ENCODE measurements at places on chromosomes 7 and 10.

DNA sequence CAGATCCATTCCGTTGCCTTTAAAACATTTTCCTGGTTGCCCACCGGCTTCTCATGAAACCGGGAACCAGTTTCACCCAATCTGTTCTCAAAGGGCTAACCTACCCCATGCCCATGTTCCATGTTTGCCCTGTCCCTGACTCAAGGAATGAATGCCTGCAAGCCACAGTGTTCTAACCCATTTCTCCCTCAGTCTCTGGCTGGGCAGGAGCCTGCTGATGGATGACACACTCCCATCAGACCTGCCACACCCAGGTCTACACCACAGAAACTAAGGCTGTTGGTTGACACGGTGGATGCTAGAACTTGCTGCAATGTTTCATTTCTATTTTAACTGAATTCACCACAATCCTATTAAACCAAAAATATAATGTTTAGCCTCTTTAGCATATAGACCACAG, 15.6 kb downstream of the CLRN3 start:
- no peak for DNase-seq

- DNase-seq = no peak
These were observed 50.2 kb upstream of the UBN2 start for GRCh38 chr7:139180700-139181311.

- no peak for DNase-seq
These were observed 16.7 kb upstream of the CLIP2 start for GRCh38 chr7:74272305-74273038.

DNA sequence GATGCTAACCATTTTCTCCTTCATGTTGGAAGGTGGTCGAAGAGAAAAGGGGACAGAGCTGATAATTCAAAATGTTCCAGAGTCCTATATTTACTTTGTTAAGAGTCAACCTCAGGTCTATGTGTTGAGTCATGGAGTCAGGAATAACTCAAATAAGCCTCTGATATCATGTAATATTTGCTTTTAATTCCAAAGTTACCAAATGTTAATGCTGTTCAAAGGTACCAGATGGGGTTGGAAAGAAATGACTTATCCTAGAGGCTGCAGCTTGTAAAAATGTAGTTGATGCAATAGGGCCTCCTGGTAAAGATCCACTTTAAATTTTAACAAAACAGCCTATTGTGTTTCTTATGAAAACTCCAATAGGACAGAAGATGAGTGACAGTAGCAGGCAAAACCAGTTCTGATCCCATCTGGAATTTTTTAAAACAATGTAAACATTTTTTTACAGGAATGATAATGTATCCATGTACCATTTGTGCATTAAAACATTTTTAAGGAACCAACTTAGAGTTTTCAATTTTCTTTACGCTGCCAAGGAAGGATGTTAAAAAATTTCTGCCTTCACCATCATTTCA, 218.2 kb downstream of the ANK3 start:
- no peak for DNase-seq

DNA sequence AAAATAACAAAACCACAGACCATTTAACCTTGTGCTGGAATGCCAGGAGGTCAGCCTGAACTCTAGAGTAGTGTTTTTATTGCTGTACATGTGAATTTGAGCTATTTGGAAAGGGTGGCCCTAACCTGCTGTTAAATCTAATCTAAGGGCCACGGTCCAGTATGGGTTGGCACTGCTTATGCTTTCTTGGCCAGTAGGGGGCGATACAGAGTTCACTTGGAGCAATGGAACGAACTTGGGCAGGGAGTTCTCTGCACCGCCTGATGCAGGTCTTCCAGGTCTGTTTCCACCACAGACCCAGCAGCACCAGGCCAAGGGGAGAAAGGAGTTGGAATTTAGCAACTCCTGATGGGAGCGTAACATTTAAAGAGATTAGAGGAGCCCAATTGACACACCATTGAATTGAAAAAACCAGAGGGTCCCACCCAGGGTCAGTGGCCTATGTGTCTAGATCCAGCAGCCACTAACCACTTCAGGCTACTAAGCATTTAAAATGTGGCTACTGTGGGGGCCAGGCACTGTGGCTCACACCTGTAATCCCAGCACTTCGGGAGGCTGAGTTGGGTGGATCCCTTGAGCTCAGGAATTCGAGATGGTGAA, 75.7 kb upstream of the EFCAB10 start:
- peak; percentile 28 for DNase-seq

- DNase-seq = no peak
These were observed 58.3 kb downstream of the CDHR3 start for GRCh38 chr7:106021151-106022067.

DNA sequence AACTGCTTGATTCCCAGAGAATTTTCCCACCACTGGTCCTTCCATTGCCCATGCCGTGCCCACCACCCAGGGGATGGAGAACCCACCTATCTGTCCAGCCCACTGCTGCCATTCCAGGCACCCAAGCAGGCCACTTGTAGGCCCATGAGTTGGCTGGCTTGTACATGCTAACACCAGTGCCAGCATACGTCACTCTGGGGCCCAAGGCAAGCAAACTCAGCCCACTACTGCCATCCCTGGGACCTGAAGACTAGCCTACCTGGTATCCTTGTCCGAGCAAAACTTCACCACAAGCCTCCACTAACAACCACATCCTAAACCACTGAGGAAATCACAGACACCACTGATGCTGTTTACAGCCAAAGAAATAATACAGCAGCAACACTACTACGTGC, 44.7 kb upstream of the CDK6 start:
- DNase-seq = no peak

- DNase-seq = no peak
These were observed 96.3 kb downstream of the DNAJB6 start for GRCh38 chr7:157432957-157433576.

DNA sequence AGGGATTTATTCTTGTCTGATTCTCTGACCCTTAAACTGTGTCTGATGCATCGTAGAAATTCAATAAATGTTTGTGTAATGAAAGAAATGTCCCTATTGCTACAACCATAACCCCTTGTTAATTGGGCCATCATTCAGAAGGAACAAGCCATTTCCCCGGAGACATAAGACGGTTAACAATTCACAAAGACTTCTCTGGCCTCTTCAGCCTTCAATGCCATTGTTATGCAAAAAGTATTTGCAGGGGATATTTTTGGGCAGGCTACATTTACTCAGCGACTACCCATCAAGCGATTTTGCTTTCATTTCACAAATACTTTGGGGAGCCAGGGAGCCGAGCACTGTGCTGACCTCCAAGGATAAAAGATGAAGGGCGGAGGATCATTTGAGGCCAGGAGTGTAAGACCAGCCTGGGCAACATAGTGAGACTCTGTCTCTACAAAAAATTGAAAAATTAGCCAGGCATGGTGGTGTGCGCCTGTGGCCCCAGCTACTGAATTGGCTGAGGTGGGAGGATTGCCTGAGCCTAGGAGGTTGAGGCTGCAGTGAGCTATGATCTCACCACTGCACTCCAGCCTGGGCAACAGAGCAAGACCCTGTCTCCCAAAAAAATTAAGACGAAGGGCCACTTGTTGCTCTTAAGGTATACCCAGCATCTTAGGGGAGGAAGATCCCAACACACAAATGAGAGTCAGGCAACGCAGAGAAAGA, 20.0 kb upstream of the SDK1 start:
- DNase-seq = no peak

GRCh38 chr7:137943132-137943551, 58.7 kb downstream of the CREB3L2 start:
- DNase-seq = no peak

DNA sequence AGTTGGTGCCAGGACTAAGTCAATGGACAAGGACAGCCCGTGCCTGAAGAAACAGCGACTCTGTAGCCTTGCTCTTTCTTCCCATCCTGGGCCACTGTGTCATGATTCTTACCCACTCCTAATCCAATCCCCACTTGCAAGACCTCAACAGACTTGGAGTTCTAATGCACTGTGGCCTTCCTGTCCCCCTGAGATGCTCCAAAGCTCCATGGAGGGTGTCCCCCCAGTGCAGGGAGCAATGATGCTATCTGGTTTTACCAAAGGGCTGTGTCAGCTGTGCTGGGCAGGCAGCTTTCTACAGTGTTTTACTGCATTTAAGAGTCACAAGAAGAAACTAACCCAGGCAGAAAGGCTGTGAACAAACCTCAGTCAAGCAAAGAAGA, 108.1 kb downstream of the PRKAG2 start:
- DNase-seq = no peak

DNA sequence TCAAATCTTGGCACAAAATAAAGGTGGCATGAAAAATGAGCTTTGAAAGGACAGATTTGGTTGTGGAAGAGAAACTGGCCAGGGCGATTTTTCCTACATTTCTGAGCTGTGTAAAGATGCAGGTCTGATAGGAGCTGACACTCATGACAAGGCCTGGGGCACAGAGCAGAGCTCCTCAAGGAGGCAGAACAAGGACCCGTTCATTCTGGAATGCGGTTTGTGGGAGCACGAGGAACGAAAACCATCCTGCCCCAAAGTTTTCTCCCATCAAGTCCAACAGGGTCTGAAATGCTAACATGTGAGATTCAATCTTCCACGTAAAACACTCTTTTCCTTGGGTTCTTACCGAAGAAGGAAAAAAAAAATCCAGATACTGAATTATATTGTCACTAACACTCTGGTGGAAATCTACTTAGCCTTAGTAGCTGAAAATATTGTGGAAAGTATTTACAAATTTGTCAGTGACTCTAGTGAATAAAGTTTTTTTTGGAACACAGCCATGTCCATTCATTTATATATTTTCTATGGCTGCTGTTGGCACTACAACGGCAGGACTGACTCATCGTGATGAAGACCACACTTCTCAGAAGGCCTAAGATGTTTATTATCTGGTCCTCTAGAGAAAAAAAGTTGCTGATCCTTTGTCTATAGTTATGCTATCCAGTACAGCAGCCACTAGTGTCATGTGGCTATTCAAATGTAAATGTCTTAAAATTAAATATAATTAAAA, 215.7 kb downstream of the BAMBI start:
- DNase-seq = no peak

GRCh38 chr10:113177156-113177935, 227.3 kb downstream of the TCF7L2 start:
- no peak for DNase-seq

DNA sequence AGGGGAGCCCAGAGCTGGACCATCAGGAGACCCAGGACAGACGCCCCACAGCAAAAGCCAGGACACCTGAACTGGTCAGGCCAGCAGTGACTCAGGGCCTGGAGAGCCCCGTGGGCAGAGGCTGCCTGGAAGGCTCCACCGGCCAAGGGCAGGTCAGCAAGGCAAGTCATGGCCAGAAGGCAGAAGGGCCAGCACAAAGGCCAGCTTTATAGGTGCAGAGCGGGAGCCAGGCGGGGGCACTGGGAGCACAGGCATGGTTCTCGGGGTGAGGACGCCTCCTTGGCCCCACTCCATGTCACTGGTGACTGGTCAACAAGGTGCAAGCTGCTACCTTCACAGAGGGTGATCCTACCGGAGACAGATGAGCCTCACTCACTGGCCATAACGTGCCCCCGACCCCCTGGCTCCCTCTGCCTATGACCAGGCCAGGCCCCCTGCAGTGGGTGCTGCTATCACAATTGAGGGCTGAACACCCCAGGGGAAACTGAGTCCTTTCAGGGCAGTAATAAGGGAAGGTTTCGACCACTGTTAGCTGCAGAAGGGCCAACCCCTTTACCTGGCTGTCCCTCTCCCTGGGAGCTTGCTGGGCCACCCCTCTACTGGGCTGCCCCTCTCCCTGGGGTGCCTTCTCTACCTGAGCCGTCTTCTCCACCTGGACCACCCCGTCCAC, 317.4 kb downstream of the PTPRN2 start:
- no peak for DNase-seq

GRCh38 chr7:105196473-105196872, 182.5 kb downstream of the KMT2E start:
- no peak for DNase-seq

- no peak for DNase-seq
These were observed 49.7 kb downstream of the BZW2 start for GRCh38 chr7:16695621-16696237.

- DNase-seq = no peak
These were observed 23.9 kb downstream of the LIPM start for GRCh38 chr10:88826388-88826787.

DNA sequence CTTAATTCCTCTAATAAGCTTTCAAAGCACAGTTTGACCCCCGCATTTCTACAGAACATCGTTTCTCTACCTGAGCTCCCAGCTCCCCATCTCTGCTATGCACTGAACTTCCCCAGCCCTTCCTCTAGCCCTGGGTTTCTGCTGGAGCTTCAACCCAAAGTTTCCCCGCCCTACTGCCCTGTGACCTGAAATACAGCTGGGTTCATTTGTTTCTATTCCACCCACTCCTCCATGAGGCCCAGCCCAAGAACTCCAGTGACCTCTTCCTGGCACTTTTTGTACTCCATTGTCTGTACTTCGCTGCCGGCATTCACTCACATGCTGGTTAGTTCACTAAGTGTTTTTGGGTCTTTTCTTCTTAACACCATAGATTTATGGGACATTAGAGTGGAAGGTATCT, 35.8 kb downstream of the ADRB1 start:
- DNase-seq = no peak

DNA sequence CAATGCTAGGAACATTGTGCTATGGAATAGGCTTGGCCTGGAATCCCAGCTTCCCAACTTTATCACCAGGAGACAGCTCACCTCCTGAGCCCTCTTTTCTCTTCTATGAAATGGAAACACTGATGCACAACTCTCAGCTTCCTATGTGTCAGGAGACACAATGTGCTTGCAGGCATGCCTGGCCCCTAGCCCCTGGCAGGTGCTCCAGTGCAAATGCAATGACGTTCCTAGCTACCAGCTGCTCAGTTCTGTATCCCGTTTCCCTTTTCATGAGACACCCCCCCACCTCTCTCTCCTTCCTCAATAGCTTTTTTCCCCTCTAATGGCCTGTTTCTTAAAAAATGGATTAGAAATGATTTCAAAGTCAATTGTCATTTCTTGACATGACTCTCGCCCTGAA, 30.7 kb downstream of the HABP2 start:
- no peak for DNase-seq

DNA sequence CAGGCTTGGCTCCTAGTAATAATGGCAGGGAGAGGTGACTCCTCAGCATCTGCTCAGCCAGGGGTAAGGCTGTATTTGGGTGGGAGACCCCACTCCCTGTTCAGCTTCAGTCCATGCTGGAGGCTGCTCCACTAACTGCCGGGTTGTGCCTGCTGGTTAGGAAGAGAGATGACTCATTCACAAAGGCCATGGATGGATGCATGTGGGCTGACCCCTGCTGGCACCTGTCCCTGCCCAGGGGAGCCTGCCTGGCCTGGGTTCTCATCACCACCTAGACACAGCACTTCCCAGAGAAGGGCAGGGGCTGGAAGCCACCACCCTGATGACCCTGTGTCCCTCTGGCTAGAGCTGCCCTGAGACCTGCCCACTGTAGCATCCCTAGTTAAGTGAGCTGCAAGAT, 59.0 kb downstream of the VSTM4 start:
- no peak for DNase-seq
